ENCODE measurements at places on chromosomes 16 and 17.
A peak's percentile ranks its signal among the peaks of the same experiment; 100 is the strongest.

DNA sequence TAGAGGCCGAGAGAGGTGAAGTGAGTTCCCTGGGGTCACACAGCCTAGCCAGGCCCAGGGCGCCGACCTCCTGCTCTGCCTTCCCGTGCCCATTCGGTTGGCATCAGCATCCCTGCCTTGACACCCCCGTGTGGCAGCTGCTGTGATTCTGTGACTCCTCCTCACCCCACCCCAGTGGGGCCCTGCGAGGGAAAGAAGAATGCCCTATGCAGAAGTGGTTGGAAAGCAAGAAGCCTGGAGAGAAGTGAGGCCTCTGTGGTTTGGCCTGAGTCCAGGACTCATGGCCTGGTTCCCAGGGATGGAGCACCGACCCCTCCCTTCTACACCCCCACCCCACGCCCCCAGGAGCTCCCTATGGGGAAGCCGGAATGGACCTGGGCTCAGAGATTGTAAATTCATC is 296.2 kb downstream of the SEC14L1 start:
- DNase-seq, result no peak

DNA sequence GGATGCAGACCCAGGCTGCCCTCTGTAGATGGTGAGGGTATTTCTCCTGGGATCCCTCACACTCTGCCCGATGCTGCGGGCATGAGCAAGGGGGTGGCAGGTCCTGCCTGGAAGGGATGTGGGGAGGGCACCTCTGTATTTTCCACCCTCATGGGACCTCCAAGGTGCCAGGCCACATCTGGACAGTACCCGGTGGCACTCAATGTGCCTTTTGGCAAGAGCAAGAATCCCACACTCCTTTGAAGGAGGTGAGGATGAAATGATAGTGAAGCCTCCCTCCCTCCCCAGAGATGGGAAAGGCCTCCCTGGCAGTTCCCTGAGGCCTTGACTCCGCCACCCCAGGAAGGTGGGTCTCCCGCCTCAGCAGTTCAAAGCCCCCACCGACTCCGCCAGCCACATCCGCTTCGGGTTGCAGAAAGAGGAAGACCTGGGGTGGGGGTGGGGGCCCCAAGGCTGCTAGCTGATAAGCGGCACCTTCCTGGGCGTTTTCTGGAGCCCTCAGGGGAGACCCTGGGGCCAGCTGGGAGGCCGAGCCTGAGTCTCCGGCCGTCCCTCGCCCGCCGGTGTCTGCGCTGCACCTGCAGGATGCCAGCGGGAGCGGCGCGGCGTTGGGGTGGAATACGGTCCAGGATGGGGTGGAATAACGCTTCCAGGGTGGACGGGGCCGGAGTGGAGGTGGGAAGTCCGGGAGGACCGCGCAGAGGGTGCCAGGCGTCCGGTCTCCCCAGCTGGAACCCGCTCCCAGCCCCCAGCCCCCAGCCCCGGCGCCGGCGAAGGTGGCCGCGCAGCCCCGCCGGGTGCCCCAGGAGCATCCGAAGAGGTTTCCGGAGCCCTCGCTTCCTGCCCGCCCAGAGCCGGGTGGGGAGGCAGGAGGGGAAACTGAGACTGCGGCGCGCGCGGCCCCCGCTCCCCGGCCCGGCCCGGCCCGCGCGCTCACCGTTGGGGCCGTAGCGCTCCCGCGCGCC is 718 bp downstream of the ATP2A3 start:
- DNase-seq, result no peak

DNA sequence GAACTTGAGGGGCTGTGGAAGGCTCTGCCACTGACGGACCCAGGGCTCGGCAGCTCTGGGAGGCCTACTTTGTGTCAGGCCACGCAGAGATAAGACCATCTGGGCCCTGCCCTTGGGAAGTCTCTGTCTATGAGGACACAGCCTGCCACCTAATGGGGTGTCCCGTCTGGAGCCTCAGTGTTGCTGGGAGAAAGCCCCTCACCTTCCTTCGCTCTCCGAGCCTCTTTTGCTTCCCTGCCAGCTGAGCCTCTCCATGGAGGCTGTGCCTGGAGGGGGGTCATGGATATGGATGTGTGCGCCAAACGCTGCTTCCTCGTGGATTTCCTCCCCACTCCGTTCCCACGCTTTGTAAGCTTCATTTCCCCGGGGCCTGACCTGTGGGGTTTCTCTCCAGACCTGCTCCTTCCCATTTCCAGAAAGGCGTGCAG is 228.8 kb downstream of the SEC14L1 start:
- DNase-seq, result no peak

DNA sequence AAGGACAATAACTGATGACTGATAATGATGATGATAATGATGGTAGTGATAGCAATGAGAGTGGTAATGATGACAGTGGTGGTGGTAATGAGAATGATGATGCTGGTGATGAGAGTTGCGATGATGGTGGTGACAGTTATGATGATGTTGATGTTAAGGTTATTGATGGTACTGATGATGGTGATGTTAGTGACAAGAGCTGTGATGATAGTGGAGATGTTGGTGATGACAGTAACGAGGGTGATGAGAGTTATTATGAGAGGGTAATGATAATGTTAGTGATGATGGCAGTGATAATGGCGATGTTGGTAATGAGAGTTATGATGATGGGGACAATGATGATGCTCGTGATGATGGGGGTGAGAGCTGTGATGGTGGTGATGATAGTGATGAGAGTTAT is 13.2 kb upstream of the TMEM132E start:
- no peak for DNase-seq

GRCh38 chr17:19579867-19580565 is 46.4 kb downstream of the SLC47A1 start:
- DNase-seq, result no peak

GRCh38 chr17:68053231-68054013 is 17.9 kb downstream of the KPNA2 start:
- DNase-seq, result peak; percentile 91

- DNase-seq, result no peak
These were observed 3.9 kb downstream of the MRPL28 start for GRCh38 chr16:366476-366875.

GRCh38 chr17:47987240-47987835 is 16.4 kb downstream of the CDK5RAP3 start:
- DNase-seq, result no peak

- DNase-seq, result no peak
These were observed 6.0 kb upstream of the AQP8 start for GRCh38 chr16:25210758-25211157.

- no peak for DNase-seq
These were observed 633 bp downstream of the CDR2 start for GRCh38 chr16:22373662-22374310.

DNA sequence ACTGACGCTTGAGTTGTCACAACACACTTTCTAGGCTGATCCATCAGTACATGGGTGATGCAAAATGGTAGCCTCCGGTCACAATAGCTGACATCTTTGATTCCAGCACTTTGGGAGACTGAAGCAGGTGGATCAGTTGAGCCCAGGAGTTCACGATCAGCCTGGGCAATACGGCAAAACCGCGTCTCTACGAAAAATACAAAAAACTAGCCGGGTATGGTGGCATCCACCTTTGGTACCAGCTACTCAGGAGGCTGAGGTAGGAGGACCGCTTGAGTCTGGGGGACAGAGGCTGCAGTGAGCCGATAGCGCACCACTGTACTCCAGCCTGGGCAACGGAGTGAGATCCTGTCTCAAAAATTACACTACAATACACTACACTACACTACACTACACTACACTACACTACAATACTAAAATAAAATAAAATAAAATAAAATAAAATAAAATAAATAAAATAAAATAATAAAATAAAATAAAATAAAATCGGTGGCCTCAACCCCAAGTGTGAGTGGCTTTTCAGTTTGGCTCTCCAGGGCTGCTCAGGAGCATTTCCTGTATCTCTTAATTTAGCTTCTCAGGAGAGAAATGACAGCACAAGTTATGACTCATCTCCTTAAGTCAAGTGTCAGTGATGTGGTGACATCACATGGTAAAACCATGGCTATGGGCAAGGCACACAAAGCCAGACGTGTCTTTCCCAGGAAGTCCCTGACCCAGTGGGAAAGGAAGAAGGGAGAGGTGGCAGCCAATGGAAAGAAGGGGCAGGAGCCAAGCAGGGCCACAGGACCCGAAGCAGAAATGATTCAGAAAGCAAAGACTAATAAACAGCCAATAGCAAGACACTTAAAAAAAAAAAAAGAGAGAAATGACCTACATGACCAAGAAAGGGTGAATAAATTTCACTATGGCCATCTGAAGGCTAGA is 75.3 kb upstream of the TBC1D3K start:
- peak; percentile 54 for DNase-seq

DNA sequence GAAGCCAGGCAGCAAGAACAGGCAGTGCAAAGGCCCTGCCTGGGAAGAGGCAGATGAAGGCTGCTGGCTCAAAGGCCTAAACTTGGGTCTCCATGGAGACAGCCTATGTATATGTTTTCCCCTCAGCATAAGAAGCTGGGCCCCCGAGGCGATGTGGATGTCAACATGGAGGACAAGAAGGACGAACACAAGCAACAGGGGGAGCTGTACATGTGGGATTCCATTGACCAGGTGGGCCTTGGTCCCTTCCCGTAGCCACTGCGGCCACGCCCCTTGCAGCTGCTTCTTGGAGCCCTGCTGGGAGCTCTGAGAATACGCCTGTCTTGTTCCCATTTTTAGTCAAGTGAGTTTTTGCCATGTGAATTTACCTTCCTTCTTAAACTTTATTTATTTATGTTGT is 106.0 kb downstream of the SDR42E1 start:
- no peak for DNase-seq

GRCh38 chr16:7646821-7647500 is 314.3 kb downstream of the RBFOX1 start:
- DNase-seq, result no peak

DNA sequence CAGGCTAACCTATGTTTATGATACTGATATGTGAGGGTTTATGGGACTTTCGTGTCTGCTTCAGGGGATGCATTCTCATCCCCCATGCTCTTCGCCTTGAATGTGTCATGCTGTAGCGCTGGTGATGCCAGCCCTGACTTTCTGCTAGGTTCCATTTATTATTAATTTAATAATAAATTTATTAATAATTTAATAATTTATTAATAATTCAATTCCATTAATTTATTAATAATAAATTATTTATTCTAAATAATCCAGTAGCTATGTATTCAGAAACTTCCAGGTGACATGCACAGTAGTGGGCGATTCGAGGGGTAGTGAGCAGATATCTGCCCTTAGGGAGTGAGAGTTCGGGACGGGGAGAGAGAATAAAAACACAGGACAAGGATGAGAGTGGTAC is 49.8 kb downstream of the SHISA6 start:
- DNase-seq, result no peak

GRCh38 chr17:3043737-3044365 is 19.6 kb downstream of the OR1D5 start:
- no peak for DNase-seq

GRCh38 chr16:75019586-75019985 is 20.8 kb downstream of the ZNRF1 start:
- no peak for DNase-seq

GRCh38 chr17:66343531-66344078 is 41.2 kb downstream of the PRKCA start:
- DNase-seq, result no peak

- no peak for DNase-seq
These were observed 1.2 kb upstream of the TCAP start for GRCh38 chr17:39663688-39664580.

- DNase-seq, result peak; percentile 76
These were observed 322.5 kb downstream of the C16orf95 start for GRCh38 chr16:86994651-86995171.

DNA sequence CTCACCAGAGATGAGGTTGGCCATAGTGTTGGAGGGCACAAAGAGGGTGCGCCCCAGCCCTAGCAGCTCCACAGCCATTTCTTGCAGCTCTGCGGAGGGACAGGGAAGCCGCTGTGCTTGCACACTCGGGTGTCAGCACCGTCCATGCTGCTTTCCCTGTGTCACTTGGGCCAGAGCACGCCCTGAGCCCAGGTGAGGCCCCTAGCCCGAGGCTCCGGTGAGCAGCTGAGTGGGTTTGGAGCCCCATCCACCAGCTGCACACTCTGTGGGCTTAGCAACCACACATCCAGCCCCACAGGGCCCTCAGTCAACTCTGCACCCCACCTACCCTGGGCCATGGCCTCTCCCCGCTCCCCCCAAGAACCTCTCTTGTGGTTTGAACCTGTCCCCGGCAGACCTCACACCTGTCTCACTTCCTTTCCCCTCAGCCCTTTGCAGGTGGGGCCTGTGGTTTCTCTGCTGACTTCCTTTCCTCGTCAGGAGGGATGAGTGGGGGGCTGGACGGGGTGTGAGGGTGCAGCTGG is 20.7 kb downstream of the TMEM235 start:
- no peak for DNase-seq

GRCh38 chr16:80718480-80719220 is 85.7 kb downstream of the CDYL2 start:
- no peak for DNase-seq

- DNase-seq, result no peak
These were observed 49.5 kb upstream of the MEAK7 start for GRCh38 chr16:84553873-84554399.

Measured in GM04503 (cell line).